Mammary epithelial cell (primary cell): ENCODE measurements at places on chromosomes 1 and 21. TPM values are rescaled to one million over a fixed set of nuclear protein-coding genes. Genes with fewer than 3 reads are reported as not detected.

Gene ZYG11A
- 0.16 and 0.47 TPM in 2 replicates for total RNA-seq

Gene POFUT2
- total RNA-seq = 25.0 and 27.7 TPM in 2 replicates

Gene EPS8L3
- total RNA-seq = not detected in 2 replicates

Gene GCSAML
- not detected for total RNA-seq

Gene RGS18
- not detected for total RNA-seq

Gene FCGR2B
- total RNA-seq = not detected

Gene CBR3
- 0.86 and 5.8 TPM in 2 replicates for total RNA-seq

Gene NUP210L
- not detected in 2 replicates for total RNA-seq

Gene OVAAL
- not detected in 2 replicates for total RNA-seq

Gene NIT1
- 51.1 and 75.1 TPM in 2 replicates for total RNA-seq

GRCh38 chr1:107169615-107170014 is 28.8 kb downstream of the NTNG1 start:
- DNase-seq = no peak

DNA sequence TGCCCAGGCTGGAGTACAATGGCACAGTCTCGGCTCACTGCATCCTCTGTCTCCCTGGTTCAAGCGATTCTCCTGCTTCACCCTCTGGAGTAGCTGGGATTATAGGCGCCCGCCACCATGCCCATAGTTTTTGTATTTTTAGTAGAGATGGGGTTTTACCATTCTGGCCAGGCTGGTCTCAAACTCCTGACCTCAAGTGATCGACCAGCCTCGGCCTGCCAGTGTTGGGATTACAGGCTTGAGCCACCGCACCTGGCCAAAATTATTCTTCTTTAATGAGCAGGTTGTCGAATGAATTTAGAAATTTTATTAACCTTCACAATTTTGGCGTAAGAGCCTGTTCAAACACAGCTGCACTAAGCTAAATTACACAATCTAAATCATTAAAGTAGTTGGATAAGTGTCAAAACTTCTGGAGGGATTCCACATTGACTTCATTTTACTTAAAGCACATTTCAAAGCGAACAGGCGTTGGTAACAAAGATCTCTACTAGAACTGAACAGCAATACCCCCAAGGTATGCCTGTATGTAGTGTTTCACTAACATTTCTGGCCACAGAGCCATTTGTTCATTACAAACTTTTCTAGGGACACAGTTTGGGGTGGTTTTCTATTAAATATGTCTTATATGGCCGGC is 5.2 kb upstream of the CTH start:
- DNase-seq = no peak

- DNase-seq = no peak
These were observed 41.7 kb downstream of the EVI5 start for GRCh38 chr1:92743221-92743620.

DNA sequence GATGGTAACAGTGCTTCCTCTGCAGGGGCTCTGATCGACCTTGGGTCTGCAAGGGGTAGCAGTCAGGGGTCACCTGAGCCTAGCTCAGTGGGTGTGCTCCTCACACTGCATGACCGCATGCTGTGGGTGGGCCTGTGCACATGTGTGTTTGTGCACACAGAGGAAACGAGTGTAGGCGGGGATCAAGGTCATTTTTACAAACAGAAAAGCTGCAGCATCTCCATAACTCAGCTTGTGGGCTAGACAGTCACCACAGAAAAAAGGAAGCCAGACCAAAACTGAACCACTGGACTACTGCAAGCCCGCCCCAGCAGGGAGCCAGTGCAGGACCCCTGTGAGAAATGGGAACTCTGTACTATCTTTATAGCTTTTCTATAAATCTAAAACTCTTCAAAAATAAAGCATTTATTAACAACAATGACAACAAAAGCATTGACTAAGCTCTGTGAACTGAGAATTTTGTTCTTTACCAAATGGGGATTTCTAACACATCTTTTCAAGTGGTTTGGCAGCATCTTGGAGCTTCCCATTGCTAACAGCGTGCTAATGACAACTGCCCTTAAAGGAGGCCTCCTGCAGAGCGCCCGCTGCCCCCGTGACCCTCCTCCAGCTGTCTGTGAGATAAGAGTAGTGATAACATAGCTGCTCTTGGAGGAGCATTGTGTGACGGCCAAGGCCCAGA is 19.9 kb upstream of the NEK2 start:
- DNase-seq = no peak

GRCh38 chr1:6281511-6282402 is 20.9 kb upstream of the GPR153 start:
- DNase-seq = no peak

DNA sequence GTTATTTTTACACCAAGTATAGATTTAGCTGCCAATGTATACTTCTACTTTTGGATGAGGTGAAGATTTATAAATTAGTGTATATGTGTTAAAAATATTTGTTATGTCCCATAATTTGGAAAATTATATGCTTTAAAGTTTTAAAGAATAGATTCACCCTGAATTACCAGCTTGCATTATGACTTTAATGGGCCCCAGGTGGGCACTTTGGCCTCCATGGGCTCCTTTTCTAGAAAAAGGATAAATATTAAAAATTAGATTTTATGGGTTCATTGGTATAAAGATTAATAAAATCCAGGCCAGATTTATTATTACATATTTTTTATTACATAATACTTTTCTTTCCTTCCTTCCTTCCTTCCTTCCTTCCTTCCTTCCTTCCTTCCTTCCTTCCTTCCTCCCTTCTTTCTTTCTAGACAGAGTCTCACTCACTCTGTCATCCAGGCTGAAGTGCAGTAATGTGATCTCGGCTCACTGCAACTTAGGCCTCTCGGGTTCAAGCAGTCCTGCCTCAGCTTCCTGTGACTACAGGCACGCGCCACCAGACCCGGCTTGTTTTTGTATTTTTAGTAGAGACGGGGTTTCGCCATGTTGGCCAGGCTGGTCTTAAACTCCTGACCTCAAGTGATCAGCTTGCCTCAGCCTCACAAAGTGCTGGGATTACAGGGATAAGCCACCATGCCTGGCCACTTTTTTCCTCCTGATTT is 21.9 kb downstream of the KMO start:
- no peak for DNase-seq

- no peak for DNase-seq
These were observed 32.4 kb downstream of the ATP1A1 start for GRCh38 chr1:116405241-116406135.

DNA sequence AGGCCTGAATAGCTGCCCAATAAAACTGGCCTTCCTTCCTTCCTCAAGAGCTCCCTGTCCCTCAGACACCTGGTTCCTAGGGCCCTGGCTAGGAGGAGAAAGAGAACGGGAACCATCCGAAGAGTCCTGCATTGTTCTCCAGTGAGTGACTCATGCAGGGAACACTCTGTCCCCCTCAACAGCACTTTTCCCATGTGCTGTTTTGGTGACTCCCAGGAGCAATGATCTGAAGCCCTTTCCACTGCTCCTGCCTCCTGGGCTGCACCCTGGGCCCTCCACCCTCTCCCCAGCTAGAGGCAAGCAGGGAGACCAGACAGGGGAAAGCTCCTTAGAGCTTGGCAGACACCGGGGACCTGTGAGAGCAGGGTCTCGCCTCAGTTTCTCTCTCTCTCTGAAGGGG is 18.9 kb downstream of the TNNT2 start:
- DNase-seq = peak; percentile 43

DNA sequence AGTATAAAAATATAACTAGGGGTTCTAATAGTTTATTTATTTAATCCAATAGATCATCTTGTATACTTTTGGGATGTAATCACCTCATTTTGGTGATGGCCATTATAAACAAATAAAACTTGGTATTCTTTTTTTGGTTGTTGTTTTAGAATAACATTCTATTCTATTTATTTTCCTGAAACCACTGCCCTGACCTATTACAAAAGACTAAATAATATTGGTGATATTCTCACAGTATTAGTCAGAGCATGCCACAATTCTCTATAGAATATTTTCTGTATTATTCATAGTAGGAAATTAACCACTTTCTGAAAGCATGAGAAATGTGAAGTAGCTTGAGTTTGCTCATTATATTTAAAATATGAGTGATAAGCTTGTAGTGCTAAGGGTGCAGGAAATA is 54.1 kb upstream of the LRRC7 start:
- peak; percentile 67 for DNase-seq

DNA sequence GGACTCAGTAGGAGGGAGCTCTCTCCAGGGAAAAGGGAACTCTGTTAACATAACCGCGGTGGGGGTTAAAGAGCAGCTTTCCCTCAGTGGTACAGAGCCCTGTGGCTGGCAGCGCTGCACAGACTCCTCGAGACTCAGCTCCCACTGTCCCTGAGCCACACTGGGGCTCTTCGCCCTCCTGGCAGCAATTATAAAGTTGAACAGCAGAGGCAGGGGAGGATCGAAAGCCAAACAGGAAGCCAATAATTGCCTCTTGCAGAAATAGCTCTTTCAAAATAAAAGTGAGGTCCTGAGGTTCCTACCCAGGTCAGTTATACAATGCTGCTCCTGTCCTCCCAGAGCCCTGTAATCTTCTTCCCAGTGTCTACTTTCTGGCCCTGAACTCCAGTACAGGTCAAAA is 77.0 kb downstream of the FAM78B start:
- no peak for DNase-seq

- DNase-seq = peak; percentile 76
These were observed 517 bp upstream of the H3-3A start for GRCh38 chr1:226061841-226062557.

DNA sequence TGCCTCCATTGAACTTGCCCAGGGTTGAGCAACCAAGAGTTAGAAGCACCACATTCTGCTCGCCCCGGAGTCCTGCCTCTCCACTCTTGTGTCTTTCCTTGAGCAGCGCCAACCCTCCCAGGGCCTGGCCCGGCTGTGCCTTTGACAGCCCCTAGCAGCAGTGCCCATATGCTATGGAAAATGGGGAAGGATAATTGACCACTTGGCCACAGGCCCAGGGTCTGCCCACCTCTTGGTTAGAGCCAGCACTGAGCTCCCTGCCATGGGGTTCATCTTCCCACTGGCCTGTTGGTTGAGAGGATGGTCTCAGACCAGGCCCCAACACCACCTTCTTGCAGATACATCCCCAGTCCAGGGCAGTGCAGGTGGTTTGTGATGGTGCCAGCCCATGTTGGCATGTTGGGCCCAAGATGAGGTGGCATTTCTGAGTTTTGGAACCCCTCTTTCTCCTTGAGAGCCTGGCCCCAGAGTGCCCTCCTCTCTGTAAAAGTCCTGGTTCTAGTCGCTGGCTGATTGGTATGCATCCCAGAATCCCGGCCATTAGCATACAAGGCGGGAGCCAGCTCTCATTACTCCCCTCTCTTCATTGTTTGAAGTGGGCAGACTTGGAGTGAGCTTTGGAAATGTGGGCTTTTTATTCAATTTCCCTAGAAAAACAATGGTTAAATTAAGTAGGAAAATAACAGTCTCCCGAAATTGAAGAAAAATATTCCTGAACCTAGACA is 7.6 kb downstream of the ARHGEF10L start:
- no peak for DNase-seq

DNA sequence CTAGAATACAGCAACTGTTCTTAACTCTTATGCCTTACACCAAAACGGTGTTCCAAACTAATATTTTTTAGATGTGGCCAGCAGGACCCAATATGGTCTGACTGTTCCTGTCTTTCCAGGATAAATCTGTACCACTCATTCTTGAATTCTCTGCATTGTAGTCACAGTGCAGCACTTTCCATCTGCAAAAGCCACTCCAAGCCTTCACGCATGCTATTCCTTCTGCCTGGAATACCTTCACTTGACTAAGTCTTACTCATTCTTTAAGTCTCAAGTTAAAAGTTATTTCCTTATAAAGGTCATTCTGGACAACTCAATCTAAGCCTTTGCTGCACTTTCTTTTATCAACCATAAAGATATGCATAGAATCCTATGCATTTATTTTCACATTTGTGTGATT is 1194.5 kb downstream of the PLA2G4A start:
- DNase-seq = no peak

DNA sequence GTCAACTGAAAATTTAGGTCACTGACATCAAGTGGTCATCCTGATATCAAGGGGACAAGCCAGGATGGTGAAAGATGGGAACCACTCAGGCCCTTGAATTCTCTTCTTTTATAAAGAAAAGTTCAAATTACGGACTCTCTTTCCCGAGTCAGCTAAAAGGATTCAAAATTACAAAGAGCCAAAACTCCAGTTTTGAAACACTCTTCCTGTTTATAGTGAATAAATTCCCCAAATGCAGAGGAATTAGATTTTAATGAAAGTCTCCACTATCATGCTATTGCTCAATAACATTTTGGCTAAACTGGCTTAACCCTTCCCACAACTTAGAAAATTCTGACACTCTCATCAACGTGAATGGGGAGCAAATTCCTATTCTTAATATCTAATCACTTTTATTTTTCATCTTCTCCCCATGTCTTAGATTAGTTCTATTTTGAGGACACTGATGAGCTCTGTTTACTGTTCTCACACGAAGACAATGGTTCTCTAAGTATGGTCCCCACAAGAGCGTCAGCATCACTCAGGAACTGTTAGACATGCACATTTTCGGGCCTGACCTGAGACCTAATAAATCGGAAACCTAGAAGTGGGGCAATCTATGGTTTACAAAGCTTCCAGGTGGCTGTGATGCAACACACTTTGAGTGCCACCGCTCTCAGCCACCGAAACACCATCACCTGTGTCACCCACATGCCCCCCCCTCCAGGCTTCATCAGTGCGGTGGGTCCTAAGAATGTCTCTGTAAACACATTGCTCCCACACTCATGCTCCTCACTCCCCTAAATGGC is 64.4 kb upstream of the TIAM1 start:
- no peak for DNase-seq

GRCh38 chr1:25683731-25684130 is 67.1 kb downstream of the MAN1C1 start:
- DNase-seq = peak; percentile 27

DNA sequence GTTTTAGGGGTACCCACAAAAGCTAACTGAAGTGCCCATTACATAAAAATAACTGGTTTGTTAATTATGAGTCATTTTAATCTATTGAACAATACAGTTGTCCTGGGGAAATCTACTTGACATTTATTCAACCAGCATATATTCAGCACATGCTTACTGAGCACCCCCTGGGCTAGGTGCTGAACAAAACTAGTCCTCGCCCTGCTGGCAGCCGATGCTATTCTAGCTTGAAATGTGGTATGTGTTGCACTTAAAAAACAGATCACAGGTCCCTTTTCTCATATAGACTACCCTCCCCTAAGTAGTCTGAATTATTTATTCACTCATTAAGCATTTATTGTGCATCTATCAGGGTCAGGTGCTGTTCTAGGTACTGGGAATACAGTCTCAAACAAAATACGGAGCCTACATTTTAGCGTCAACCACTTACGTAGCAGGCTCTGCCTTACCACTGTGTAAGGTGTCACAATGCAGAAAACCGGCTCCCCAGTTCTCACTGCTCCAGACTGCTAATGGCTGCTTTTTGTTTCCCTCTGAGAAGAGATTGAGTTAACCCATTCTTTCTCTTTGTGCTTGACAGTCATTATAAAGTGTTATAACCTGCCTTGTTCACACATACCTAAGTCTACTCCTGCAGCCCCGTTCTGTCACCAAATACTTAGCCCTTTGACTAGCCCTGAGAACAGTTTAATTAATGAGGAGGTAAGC is 57.1 kb downstream of the ADCY10 start:
- no peak for DNase-seq

GRCh38 chr1:27087371-27088220 is 67.3 kb downstream of the SLC9A1 start:
- no peak for DNase-seq

GRCh38 chr1:108007070-108007469 is 42.1 kb upstream of the VAV3 start:
- no peak for DNase-seq

- DNase-seq = no peak
These were observed at the start of gene KRTAP13-2 for GRCh38 chr21:30372139-30372770. TSS of gene KRTAP13-2 (minus strand) at chr21:30372271. CDS start at chr21:30372213, 58 bp downstream.

- peak; percentile 78 for DNase-seq
These were observed 51.4 kb upstream of the RGL1 start for GRCh38 chr1:183753464-183753891.
